Hair follicular keratinocyte (primary cell): ENCODE measurements at places on chromosomes 6 and 20. TPM values are rescaled to one million over a fixed set of nuclear protein-coding genes. Genes with fewer than 3 reads are reported as not detected.

The KCNK5 gene
- not detected in 2 replicates for total RNA-seq

The BMP5 gene
- not detected in 2 replicates for total RNA-seq

The FOXC1 gene
- total RNA-seq, result 1.6 and 3.5 TPM in 2 replicates

The TMEM14B gene
- total RNA-seq, result 76.3 and 78.1 TPM in 2 replicates

The CDH26 gene
- total RNA-seq, result 0.47 and 1.2 TPM in 2 replicates
